NAMALWA (cell line): ENCODE measurements at places on chromosomes 2 and 18.
A peak's percentile ranks its signal among the peaks of the same experiment; 100 is the strongest.

- no peak for DNase-seq
Observed at GRCh38 chr18:904218-905090, at the start of gene ADCYAP1. Gene ADCYAP1, plus strand, starts transcription at chr18:904871. Its CDS starts 516 bp downstream, at chr18:905387.

DNA sequence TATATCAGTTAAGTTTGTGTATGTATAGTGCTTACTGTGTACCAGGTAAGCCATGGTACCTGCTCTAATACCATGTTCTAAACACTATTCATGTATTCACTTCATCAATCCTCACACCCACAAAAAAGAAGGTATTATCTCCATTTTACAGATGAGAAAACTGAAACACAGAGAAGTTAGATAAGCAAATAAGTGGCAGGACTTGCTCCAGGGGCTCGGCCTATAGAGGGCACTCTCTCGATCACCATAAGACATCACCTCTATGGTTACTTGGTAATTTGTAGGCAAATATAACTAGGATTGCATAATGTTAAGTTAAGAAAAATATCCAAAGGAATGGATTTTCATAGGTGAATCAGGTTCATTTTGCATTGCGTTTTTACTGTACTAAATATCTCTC, 118.1 kb upstream of the FN1 start:
- peak; percentile 20 for DNase-seq

DNA sequence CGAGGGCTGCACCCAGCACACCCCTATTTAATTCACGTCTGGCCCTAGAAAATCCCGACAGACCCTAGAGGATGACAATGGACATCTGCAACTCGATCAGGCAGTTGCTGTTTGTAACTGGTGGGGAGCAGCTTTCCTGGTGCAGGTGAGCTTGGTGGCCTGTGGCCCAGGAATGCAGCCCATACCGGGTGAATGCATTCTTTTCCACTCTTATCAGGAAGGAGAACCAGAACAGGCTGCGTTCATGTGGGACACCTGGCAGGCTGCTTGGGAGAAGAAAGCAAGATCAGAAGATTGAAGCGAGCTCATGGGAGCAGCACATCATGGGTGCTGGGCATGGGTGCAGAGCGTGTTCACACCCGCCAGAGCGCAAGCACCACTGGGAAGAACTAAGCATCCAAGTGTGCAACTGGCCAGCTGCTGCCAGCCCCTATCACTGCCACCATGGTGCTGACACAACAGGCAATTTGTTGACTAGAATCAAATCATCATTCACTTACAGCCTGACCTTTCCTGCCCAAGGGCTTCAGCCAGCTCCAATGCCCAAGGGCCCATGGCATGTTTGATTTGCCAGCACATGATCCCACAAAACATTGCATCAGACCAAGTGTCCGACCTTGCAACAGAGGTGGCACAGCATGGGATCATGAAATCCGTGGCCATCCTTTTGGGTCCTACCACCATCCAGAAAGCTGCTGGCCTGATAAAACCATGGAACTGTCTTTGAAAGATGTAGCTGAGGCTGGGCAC, 241.7 kb upstream of the ID2 start:
- no peak for DNase-seq

DNA sequence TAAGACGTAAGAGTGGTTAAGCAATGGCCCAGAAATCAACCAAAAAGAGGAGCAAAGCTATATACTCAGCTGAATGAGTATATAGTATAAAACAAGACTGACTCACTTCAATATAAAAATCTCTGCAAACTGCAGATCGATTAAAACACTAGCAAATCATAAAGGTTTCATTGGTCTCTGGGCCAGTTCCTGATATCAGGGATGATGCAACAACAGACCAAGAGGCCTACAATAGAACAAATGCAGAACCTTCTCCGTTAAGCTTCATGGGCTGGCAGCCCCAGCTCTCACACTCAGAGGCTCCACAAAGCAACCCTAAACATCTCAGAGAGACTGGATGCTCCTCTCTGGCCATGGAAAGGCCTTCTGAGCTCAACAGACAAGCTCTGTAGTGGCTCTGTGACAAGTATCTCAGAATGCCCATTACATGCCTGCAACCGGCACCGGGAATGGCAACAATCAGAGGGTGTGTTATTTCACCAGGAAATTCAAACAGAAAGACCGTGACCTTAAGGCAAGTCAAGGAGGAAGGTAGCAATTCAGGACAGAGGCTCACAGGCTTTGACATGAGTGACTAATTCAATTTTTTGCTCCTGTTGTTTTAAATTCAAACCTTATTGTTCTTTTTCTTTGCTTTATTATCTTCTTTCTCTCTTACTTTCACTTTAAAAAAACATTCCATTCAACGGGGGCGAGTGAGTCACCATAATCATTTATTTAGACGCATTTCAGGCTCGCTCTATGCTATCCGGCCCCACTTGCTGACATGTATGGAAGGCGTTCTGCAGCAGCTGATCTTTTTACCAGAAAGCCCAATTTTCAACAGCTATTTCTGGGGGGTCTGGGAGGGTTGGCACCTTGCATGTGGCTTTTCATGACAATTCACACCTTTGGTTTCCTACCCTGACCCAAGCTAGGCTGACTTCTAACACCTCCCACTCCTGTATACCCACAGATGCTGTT, 15.1 kb downstream of the CYRIA start:
- DNase-seq, result no peak

GRCh38 chr2:88230911-88231310, 60.8 kb downstream of the THNSL2 start:
- no peak for DNase-seq

DNA sequence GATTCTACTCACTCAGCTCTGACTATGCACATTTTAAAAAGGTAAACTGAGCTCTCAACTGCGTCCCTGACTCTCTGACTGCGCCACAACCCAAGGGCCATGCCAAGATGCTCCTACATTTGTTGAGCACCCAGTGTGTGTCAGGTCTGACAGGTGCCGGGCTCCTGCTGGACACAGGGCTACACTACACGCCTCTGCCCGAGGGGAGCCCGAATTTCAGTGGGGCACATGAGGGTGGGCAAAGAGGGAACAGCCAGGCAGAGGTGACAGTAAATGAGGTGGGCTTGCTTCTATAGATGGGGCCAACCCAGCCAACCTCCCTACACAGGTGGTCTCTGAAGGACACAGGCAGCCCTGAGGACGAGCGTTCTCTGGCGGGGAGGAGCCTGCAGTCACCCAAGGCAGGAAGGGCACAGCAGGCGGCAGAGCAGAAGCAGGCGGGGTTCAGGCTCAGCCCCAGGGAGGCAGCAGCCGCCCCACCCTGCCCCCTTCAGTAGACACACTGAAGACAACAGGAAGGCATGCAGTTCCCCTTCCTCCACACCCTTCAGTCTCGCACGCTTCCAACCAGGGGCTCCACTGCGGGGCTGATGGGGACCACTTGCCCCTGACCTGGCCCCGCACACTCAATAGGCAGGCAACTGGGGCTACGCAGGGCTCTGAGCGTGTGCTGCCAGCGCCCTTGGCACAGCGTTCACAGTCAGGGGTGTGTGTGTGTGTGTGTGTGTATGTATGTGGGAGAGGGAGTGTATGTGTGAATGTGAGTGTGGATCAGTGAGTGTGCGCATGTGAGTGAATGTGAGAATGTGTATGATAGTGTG, 98.4 kb downstream of the UXS1 start:
- DNase-seq, result no peak

DNA sequence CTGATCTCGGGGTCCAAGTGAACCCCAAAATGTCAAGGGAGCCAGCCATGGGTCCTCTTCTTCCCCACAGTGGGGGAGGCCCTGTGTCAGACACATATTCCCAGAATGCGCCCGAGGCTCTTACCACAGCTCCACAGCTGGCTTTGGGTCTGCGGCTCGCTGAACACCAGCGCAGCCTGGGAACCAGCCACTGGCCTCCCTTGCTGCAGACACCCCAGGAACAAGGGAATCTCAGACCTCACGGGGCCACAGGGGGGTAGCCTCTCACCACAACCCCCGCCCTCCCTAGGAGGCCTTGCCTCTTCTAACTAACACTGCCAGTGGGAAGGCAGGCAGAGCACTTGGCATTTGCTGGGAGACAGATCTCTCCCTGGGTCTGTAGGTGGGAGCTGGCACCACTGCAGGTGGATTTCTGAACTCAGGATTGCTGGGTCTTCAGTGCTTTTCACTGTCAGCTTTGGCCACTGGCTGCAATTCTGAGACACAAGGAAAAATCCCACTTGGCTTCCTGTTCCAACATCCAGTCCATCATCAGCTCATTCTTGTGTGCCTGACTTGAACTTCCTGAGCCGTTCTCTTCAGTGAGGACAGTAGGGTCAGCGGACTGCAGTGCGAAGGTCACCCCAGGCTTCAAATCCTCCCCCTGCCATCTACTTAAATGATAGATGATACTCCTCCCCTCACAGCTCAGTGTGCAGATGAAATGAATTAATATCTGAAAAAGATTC, 128.7 kb downstream of the CAPN13 start:
- no peak for DNase-seq

- DNase-seq, result no peak
Observed at GRCh38 chr2:12244070-12244469, 472.7 kb upstream of the TRIB2 start.

DNA sequence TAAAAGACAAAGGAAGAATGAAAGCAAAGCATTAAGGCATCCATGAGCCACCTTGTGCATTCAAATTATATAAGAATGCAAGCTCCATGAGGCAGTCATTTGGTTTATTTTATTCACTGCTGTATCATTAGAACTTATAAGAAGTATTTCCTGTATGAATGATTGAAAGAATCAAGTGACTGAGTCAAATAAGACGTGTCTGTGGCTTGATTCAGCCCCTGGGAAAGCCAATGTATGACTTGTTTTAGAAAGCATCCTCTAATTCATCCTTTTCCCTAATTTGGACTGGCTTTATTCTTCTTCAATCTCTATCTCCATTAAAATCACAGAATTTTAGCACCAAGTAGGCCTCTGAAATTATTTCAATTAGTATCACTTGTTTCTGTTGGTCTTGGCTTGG, 461.1 kb downstream of the LPIN1 start:
- no peak for DNase-seq

- no peak for DNase-seq
Observed at GRCh38 chr2:64548761-64549160, 24.6 kb downstream of the AFTPH start.

GRCh38 chr2:179454443-179455171, 190.0 kb upstream of the SESTD1 start:
- DNase-seq, result no peak

GRCh38 chr2:172673056-172673683, 62.5 kb upstream of the RAPGEF4 start:
- DNase-seq, result no peak

DNA sequence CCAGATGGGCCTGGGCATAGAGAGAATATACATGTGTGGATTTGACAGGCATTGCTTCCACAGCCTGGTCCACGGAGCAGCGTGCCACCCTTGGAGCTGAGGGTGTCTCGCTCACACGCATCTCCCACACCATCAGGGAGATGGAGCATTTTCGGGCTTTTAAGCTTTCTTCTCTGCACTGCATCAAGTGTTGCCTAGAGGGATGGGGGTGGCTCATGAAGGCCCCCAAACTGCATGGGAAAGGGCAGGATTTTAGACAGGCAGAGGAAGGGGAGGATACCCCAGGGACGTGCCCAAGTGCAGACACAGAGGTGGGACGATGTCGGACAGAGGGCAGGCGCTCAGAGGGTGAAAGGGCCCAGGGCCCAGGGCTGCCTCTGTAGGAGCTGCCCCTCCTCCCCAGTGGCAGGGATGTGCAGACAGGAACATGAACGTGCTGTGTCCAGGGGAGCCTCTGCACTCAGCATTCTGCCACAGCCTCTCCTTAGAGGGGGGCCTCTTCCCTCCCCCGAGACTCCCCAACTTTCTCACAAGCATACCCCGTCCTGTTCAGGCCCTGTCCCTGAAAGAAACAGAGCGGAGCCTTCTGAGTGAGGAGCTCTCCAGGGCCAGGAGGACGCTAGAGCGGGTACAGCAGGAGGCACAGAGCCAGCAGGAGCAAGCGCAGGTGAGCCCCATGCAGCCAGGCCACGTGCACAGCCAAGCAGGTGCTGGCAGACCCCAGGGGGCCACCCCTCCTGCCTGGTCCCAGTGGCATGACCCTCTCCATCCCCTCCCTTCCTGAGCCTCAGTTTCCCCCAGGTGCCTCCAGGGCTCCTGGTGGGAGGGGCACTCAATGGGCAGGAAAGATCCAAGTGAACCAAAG, 42.9 kb upstream of the SNED1 start:
- DNase-seq, result no peak

- no peak for DNase-seq
Observed at GRCh38 chr2:120204945-120205670, 18.1 kb downstream of the TMEM185B start.

DNA sequence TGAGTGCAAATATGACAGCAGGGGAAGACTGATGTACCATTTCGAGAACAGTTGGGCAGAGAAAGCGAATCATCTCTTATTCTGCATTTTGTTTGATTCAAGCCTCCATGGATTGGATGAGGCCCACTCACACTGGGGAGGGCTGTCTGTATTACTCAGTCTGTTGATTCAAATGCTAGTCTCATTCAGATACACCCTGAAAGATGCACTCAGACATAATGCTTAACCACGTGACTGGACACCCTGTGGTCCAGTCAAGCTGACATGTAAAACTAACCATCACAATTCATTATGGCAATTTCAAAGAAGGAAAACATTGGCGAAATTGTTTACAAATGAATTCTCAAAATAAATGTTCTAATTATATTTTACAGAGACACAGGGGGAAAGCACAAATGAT, 1210.2 kb downstream of the DPP10 start:
- DNase-seq, result no peak

- DNase-seq, result no peak
Observed at GRCh38 chr18:46283895-46284295, 179.7 kb downstream of the HAUS1 start.

DNA sequence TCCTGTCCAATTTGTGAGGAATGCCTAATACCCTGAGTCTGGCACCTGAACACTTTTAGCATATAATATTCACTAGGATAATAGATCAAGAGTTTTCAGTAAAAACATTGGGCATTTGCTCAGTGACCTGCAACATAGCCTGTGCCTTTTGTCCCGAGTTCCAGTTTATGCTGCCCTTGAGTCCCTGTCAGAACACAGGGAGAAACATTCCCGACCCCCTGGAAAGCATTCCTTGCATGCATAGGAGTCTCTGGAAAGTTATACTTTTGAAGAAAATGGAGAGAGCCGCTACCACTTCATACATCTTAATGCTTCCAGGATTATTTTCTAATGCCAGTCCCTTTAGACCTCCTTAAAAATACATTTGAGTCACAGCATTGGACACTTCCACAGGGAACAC, 107.3 kb downstream of the PLCL1 start:
- DNase-seq, result no peak

- DNase-seq, result no peak
Observed at GRCh38 chr2:120738117-120738516, 2.4 kb downstream of the GLI2 start.

DNA sequence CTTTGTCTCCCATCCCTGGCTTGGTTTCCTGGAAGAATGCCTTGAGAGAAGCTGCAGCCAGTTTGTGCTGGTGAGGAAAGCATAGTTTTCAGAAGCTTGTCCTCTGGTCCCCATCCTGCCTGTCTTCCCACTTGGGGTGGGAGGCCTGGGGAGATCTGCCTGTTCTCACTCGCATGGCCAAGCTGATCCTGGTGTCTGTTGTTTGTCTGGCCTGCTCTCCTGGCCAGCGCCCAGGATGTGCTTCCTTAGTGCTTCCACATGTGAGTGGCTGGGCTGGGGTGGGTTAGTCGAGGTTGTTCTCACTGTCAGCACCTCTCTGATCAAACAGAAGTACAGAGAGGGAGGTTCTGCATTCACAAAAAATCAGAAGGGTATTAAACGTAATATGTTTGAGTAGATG, 49.5 kb downstream of the PTPRM start:
- no peak for DNase-seq

GRCh38 chr2:153299809-153300208, 178.8 kb downstream of the RPRM start:
- no peak for DNase-seq

GRCh38 chr2:1618974-1619373, 125.3 kb downstream of the PXDN start:
- no peak for DNase-seq
